ENCODE measurements at places on chromosomes 16 and 17.

GRCh38 chr17:58264407-58265103 is 16.2 kb downstream of the MPO start:
- no peak for DNase-seq

DNA sequence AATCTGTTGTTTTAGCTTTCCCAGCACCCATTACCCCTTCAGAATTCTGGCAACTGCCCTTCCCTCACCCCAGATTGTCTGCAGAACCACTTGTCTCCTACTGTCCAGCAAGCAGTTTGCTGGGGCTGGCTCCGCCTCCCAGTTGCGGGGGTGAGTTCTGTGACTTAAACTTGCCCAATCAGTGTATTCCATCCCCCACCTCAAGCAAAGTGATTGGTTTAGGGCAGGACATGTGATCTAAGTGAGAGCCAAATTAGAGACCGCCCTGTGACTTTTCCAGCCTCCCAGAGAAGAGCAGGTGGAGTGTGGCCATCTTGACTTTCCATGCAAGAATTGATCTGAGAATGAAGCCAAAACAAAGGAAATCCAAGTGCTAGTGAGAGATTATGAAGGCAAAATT is 22.7 kb upstream of the SRCIN1 start:
- DNase-seq, result no peak

DNA sequence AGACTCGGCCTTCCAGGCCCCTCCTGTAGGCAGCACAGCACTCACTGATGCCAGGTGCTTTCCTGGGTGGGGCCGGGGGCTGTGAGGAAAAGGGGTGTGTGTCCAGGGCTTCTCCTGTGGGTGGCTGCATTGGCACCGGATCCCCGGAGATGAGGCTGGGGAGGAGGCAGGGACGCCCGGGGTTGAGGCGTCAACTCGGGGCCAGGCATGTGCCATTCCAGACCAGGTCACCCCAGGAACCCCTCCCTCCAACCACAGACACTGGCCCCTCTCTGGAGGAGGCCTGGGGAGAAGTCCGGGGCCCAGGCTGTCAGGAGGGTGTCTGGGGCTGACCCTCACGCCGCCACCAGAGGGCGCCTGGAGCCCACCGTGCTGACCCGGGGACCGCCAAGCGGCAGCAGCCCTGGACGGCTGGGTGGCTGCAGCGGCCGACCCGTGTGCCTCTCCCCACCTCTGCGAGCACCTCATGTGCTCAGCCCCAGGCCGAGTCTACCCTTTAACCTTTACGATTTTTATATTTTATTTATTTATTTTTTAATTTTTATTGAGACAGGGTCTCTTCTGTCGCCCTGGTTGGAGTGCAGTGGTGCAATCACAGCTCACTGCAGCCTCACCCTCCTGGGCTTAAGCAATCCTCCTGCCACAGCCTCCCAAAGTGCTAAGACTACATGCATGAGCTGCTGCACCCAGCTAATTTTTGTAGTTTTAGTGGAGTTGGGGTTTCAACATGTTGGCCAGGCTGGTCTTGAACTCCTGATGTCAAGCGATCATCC is 3.2 kb upstream of the METRN start:
- DNase-seq, result peak; percentile 76

GRCh38 chr17:50426814-50427787 is 1.1 kb downstream of the ACSF2 start:
- no peak for DNase-seq

GRCh38 chr16:30009990-30010843 is 610 bp downstream of the DOC2A start:
- no peak for DNase-seq

DNA sequence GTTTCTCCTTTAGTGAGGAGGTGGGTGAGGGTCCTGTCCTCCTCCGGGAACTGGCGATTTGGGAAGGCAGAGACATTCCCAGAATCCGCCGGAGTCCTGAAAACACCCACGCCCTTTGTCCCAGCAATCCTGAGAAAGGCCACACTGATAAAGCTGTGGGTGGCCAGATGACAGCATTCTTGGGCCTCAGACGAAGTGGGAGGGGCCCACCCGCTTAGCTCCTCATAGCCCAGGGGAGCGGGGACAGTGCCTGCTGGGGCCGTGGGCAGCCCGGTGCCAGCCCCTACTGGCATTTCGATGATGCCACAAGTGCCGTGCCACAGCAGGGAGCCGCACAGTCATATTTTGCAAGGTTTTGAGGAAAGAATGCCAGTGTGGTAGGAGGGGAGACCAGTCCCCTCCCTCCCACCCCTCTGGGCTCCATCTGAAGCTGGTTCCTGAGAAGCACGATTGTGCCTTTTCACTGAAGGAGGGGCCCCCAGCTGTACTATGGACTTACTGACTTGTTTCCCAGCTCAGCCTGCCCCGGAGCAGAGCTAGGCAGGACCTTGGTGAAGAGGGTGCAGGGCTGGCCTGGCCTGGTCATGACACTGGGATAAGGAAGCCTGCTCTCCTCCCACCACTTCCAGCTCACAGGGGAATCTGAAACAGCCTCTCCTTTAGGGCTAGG is 20.9 kb upstream of the MPRIP start:
- DNase-seq, result no peak

DNA sequence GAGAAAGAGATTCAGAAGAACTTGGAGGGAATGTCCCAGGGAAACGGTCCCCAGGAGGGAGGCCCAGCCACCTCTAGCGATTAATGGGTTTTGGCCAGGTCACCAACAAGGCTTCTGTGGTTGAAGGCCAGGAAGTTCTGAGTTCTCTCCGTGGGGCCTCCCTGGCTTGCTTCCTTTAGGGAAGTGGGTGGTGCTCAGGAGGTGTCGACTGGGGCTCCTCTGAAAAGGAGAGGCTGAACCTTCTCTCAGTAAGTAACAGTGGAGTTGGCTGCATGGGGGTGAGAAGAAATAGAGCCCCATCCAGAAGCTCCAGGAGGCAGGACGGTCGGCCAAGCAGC is 77.1 kb upstream of the GSE1 start:
- no peak for DNase-seq

GRCh38 chr16:85086347-85087291 is 25.7 kb downstream of the CIBAR2 start:
- peak; percentile 51 for DNase-seq

GRCh38 chr17:39529455-39529854 is 68.2 kb downstream of the CDK12 start:
- DNase-seq, result no peak

GRCh38 chr16:52677501-52677900 is 130.6 kb upstream of the TOX3 start:
- no peak for DNase-seq

GRCh38 chr16:57413733-57414132 is 9.2 kb downstream of the CCL17 start:
- DNase-seq, result no peak

- no peak for DNase-seq
Observed at GRCh38 chr17:16475179-16475704, 16.8 kb downstream of the LRRC75A start.

- DNase-seq, result no peak
Observed at GRCh38 chr16:20906341-20907255, 6.0 kb downstream of the LYRM1 start.

DNA sequence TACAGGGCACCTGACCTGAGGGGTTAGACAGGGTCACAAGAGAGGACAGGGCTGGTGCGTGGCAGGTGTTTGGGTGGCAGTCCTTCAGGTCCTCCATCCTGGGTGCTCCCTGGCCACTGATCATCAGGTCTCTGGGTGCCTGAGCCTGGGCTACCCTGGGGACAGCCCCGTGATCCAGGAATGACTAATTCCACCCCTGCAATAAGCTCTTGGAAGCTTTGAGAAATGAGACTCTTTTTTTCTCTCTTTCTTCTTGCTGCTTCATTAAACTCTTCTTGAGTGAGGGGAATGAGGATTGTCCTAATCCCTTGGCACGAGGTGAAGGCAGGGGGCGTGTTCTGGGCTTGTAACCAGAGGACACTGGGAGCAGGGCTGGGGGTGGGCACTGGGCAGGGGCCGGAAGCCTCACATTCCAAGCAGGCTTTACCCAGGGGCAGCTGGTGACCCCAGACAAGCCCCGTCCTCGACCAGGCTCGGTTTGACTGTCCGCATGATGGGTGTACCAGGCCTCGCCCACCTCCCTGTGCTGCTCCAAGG is 21.4 kb upstream of the SPNS2 start:
- DNase-seq, result no peak

- no peak for DNase-seq
Observed at GRCh38 chr17:59345476-59345875, 14.0 kb downstream of the YPEL2 start.

GRCh38 chr17:36135465-36135864 is 31.8 kb downstream of the CCL4 start:
- no peak for DNase-seq

DNA sequence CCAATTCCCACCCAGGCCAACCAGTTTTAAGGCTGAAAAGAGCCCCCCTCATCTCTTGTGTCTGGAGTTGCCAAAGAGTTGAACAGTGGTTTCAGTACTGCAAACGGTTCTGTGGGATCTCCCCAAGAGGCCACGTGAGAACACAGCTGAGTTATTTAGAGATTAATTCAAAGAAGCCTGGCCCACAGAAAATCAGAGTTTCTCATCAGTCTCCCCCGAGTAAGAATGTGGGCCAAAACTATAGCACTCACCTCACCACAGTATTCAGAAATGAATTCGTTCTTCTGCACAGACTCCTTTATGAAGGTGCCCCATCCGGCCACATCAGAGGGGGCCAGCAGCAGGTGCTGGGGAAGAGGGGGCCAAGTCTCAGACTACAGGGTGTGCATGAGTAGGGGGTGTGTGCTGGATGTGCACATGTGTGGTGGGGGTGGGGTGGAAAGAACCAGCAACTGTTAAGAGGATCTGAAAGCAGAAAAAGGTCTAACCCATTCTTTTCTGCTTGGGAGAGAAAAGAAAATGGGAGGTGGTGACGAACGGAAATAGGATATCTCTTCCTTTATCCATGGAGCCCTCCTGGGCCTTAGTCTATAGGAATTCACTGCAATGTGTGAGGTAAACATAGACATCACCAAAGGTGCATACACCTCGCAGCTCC is 22.6 kb downstream of the CNTNAP1 start:
- DNase-seq, result peak; percentile 26

GRCh38 chr17:69945698-69946185 is 129.3 kb upstream of the KCNJ16 start:
- no peak for DNase-seq

- no peak for DNase-seq
Observed at GRCh38 chr17:27109346-27109745, 184.6 kb upstream of the WSB1 start.

GRCh38 chr16:78984324-78984723 is 616.2 kb downstream of the MAF start:
- no peak for DNase-seq

GRCh38 chr17:51050291-51051033 is 70.2 kb downstream of the SPAG9 start:
- no peak for DNase-seq

Data from stimulated activated CD8-positive, alpha-beta memory T cell treated with anti-CD3 and anti-CD28 coated beads, Interleukin-2, amount 100 ng/mL, for 48 hours (primary cell).